CD4-positive, CD25-positive, alpha-beta regulatory T cell (primary cell): ENCODE measurements at places on chromosomes 4 and X. TPM values are rescaled to one million over a fixed set of nuclear protein-coding genes. Genes with fewer than 3 reads are reported as not detected.

PNCK gene
- 0.54 TPM for total RNA-seq

WAS gene
- 101 TPM for total RNA-seq

SLC7A11 gene
- 0.07 TPM for total RNA-seq

PCDH19 gene
- total RNA-seq, result not detected

ADGRG4 gene
- total RNA-seq, result not detected

SLC9A7 gene
- 6.4 TPM for total RNA-seq

OPRPN gene
- not detected for total RNA-seq

F8A2 gene
- total RNA-seq, result not detected

MAGED4 gene
- total RNA-seq, result 0.49 TPM

MYOZ2 gene
- not detected for total RNA-seq

LIMCH1 gene
- total RNA-seq, result 0.07 TPM

USP17L13 gene
- total RNA-seq, result not detected

FRMD7 gene
- not detected for total RNA-seq

TEX13C gene
- not detected for total RNA-seq

MTNR1A gene
- total RNA-seq, result not detected

DBET gene
- total RNA-seq, result not detected

RBM46 gene
- total RNA-seq, result not detected

GYPE gene
- not detected for total RNA-seq

NAA11 gene
- total RNA-seq, result not detected

SPANXN3 gene
- total RNA-seq, result not detected

ADH7 gene
- total RNA-seq, result not detected

MAGED4B gene
- 2.7 TPM for total RNA-seq

PITX2 gene
- not detected for total RNA-seq

IGSF1 gene
- total RNA-seq, result not detected

SPACA5B gene
- total RNA-seq, result not detected

SNX12 gene
- total RNA-seq, result 29.5 TPM

OTOP1 gene
- not detected for total RNA-seq

CPLX1 gene
- total RNA-seq, result 0.62 TPM

TXLNG gene
- 32.2 TPM for total RNA-seq

CTAG1B gene
- total RNA-seq, result not detected

ARL9 gene
- not detected for total RNA-seq

SPANXD gene
- total RNA-seq, result not detected

FGF5 gene
- total RNA-seq, result not detected

ACOX3 gene
- 13.2 TPM for total RNA-seq

MCF2 gene
- total RNA-seq, result 0.27 TPM
